ENCODE measurements at places on chromosomes 12 and 14. TPM values are rescaled to one million over a fixed set of nuclear protein-coding genes. Genes with fewer than 3 reads are reported as not detected.

GRCh38 chr12:29212682-29213403 is 63.8 kb downstream of the FAR2 start:
- no peak for DNase-seq

DNA sequence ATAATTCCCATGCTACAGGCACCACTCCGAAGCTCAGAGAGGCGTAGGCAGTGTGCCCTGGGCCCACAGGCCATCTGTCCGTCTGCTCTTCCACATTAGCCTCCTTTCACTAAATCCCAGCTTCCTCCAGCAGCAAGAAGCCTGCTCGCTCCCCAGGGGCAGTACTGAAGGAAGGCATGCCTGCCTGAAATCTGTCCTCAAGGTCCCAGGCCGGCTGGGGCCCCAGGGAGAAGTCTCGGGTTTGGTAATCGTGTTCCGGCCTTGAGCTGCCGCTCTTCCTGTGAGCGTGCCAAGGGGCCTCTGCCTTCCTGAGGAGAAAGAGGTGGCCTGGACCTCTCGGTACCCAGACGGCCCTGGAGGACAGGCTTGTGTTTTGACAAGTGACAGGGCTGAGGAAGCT is 15.2 kb upstream of the DLK1 start:
- DNase-seq, result no peak

DNA sequence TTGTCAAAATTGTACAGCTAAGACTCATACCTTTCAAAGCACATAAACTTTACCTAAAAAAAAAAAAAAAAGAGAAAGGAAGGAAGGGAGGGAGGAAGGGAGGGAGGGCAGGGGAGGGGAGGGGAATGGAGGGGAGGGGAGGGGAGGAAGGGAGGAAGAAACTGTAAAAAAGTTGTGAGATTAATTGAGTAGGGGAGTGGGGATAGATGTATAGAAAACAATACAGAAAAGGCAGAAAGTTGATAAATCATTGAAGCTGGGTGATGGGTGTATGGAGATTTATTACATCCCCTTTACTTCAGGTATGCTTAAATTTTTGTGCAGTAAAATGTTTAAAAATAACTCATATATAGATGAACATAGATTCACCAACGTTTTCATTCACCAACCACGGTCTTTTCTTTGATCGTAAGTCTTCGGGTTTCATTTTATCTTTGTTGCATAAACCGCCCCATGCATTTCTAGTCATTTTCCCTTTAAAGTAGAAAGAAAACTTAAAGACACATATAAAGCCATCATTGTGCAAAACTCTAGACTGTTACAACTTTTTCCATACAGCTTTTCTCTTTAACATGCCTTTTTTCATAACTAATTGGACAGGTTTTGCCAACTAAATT is 191.2 kb upstream of the KRR1 start:
- DNase-seq, result no peak

- DNase-seq, result no peak
Observed at GRCh38 chr14:66636240-66636639, 128.3 kb downstream of the GPHN start.

DNA sequence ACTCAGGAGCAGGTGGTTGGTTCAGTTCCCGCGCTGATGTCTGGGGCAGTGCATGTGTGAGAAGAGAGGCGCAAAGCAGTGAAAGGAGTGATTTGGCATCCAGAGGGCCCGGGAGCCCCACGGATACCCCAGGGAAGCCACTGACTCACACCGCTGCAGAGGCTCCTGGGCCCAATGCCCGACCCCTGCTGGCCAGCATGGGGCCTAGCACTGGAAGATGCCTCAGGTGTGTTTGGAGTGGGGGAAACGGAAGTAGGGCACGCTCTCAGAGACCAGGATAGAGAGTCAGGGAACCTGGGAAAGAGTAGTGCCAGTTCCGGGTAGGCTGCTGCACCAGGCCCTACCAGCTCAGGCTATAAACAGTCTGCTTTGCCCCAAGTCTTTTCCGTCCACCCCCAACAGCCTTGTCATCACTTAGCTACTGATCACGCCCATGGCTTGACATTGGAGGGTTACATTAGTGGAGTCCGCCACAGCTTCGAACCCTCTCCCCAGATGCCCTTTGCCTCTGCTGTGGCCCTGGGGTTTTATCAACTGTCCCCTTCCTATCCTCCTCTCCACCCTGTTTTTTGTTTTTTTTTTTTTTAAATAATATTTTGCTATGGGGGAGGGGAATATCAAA is 9.5 kb upstream of the CSAD start:
- DNase-seq, result peak; percentile 60

- no peak for DNase-seq
Observed at GRCh38 chr12:102521662-102522277, 41.4 kb upstream of the IGF1 start.

DNA sequence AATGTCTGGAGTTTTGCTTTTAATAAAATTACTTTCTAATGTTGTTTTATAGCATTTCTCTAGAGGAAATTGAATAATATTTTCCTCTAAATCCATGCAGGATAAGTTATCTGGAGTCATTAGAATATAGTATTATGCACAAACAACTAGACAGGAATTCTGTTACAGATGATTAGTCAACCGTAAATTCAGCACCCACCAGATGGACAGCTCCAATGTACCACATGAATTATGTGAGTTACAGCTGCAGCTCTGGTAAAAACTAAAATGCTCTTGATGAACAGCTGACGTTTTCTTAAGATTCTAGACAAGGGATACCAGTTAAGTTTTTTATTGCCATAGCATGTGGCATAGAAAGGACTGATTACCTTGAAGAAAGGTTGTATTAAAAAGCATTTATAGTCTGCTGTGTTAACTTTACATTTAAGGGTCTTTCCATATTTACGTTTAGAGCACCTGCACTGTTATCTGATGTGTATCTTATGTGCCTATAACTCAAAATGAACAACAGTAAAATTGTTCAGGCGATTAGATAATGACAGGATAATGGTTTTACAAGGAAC is 321.4 kb upstream of the LRFN5 start:
- DNase-seq, result no peak

DNA sequence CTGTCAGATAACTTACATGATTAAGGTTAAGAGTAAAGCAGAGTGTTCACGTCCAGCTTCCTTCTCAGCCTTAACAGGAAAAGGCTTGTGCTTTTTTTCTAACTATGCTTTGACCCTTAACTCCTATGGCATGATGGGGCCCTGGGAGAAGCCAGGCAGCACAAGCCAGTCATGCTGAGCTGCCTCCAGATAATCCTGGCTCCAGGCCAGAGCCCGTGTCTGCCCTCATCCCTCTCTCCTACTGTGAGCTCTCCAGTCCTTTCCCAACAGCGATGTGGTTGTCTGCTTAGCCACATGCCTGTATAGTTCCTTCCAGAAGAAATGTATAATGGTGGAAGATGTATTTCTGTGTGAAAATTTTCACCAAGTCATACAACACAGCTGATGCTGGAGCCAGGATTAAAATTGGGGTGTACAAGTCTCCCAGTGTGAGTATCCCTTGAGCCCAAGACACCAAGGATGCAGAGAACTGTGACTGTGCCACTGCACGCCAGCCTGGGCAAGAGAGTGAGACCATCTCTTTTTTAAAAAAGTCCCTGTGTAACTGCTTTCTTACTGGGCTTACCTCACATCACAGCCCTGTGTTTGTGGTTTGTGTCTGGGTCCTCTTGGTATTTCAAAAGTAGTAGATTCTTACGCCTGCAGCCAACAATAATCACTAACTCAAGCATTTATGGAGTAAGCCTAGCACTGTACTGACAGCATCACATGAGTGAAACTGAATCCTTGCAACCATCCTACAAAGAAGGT is 7.9 kb upstream of the ITFG2 start:
- DNase-seq, result no peak

- no peak for DNase-seq
Observed at GRCh38 chr12:109835827-109836226, 2.6 kb upstream of the TRPV4 start.

DNA sequence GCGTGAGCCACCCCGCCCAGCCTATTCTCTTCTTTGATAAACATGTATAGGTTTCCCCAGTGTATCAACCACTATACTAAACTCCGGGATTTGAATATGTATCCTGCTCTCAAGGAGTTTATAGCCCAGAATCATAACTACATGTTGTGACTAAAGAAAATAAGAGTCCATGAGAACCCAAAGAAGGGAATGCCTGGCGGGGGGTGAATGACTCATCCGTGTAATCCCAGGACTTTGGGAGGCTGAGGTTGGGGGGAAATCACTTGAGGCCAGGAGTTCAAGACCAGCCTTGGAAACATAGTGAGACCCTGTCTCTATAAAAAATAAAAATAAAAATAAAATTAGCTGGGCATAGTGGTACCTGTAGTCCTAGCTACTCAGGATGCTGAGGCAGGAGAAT is 57.2 kb downstream of the SIX6 start:
- DNase-seq, result no peak

- DNase-seq, result no peak
Observed at GRCh38 chr12:4506430-4506829, 32.3 kb upstream of the RAD51AP1 start.

- DNase-seq, result peak; percentile 28
Observed at GRCh38 chr12:132761032-132761920, at the start of gene ANKLE2. TSS of gene ANKLE2 (minus strand) at chr12:132761832. CDS start at chr12:132761798, 34 bp downstream.

- no peak for DNase-seq
Observed at GRCh38 chr12:11822081-11822834, 172.8 kb downstream of the ETV6 start.

GRCh38 chr14:94225460-94226378 is 51.6 kb downstream of the PPP4R4 start:
- DNase-seq, result no peak

- DNase-seq, result no peak
Observed at GRCh38 chr14:72688990-72689671, 204.8 kb downstream of the DPF3 start.

DNA sequence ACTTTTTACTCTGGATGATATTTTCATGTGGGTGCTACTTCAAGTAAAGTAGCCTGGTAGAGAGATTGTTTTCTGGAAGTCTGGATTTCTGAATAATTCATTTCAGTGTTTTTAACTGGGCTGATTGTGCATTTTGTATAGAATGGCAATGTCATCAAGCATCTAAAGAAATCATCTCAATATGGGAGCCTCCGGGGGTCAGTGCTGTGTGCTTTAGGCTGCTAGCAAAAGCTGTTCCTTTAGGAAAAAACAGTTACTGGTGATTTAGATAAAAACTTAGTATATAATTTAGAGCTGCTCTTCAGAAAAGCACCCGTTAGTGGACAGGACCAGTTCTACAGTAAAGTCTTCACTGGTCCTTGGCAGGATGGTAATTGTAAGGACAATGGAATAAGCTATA is 5.1 kb downstream of the UBE3B start:
- DNase-seq, result no peak

DNA sequence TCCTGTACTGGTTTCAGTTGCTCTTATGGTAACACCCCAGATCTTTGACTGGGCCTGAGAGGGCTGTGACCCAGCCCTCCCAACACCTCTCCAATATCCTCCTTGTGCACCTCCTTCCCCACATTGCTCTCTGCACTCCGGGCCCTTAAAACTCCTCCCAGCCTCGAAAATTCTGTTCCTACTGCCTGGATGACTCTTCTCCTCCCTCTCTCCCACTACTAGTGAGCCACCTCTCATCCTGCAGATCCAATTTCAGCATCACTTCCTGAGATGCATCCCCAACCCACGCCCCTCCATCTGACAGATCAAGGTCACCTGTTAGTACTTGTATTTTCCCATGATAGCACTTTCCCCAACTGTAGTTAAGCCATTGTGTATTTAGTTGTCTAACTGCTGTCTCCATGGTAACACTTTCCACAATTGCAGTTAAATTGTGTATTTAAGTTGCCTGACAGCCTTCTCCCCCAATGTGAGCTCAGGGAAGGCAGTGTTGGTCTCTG is 11.5 kb upstream of the NT5DC3 start:
- DNase-seq, result no peak

DNA sequence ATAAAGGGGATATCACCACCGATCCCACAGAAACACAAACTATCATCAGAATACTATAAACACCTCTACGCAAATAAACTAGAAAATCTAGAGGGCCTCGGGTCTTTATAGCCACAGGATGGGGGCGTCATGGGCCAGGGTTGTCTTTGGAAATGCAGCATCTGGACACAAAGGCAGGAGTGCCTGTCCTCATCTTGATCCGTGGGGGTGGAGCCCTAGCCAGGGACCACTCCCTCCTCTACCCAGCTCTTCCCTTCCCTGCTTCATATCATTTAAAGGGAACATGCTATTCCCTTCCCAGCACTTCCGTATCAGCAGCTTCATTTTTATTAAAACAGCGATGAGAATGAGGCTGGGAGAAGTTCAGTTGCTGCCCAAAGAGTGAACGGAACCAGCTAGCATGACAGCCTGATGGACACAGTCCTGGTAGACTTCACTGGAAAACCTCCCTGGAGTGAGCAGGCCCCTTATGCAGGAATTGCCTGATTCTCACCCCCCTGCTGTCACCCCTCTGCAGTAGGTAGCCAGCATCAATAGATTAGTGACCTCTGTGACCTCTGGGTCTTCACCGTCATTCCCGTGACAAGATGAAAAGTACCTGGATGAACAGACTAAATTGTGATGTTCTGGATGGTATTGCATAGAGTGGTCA is 251.4 kb upstream of the RGS6 start:
- DNase-seq, result no peak

DNA sequence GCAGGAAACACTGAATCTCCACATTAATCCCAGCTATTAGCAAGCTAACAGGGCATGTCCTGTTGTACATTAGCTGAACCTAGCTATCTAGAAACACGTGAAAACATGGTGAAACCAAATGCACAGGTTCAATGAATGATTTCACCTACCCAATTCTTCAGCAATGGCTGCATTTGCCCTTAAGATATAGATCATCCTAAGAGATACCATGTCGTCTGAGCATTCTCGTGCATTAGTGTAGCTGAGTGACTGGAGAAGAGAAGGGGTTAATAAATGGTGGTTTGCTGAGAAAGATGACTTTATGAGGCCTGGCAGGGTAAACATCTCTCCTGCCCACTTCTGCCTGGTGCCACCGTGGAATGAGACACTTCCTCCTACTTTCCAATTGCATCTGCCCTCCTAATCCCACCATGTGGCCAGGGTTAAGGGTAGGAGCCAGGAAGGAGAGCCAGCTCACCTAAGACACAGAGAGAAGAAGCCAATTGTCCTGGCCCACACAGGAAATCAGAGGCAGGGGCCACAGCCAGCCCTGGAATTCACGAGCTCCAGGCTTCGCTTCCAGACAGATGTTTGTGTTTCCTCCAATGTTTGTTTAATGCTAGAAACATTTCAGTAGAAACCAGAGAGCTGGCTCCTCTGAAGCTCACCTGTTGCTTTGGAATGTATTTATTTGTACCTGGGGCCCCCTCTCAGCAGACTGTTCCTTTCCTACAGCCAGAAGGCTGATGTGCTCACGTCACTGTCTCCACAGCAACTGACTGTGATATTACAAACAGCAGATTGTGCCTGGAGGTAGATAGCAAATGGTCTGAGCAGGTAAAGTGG is 126.0 kb upstream of the PARP11 start:
- peak; percentile 65 for DNase-seq

ASCL1 gene
- not detected for total RNA-seq

FGF6 gene
- total RNA-seq, result not detected

TMEM132C gene
- not detected for total RNA-seq

P2RX2 gene
- not detected for total RNA-seq

FAM234B gene
- 5.0 TPM for total RNA-seq

SOAT2 gene
- total RNA-seq, result 0.42 TPM

CHGA gene
- total RNA-seq, result not detected

SIX6 gene
- total RNA-seq, result not detected

TEX52 gene
- not detected for total RNA-seq

HSPB8 gene
- not detected for total RNA-seq

LTA4H gene
- 66.8 TPM for total RNA-seq

KRT6C gene
- not detected for total RNA-seq

OR10AD1 gene
- total RNA-seq, result not detected

All from naive thymus-derived CD8-positive, alpha-beta T cell (primary cell).